Fibroblast of skin of scalp (primary cell): ENCODE measurements at places on chromosomes 6 and 20.
A peak's percentile ranks its signal among the peaks of the same experiment; 100 is the strongest.

DNA sequence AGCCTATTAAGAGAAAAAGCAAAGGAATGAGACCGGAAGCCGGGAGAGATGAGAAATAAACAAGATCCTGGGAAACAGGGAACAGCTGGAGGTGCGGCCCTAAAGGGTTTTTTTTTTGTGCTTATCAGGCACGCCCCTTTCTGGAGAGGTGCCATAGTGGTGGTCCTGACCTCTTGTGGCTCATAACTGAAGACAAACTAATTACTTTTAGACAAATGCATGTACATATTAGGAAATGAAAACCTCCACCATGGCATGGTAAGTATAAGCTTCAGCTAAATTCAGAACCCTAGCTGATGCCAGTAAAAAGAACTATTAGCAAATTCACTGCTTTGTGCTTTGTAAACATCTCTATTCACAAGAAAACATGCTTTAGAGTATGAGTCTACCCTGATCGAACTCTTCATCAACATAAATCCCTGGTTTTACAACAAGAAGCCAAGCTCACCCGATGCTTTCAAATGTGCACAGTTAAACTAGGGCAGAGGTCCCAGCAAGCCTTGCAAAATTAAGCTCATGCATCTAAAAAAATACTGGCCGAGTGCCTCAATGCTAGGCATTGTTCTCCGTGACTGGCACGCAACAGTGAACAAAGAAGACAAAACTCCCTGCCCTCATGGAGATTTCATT is 96.4 kb upstream of the MRPS10 start:
- peak; percentile 59 for DNase-seq

GRCh38 chr20:61772828-61773631 is 292.7 kb downstream of the TAF4 start:
- DNase-seq, result no peak

- DNase-seq, result peak; percentile 81
These were observed 114.6 kb upstream of the RIPOR2 start for GRCh38 chr6:25050356-25050755.

DNA sequence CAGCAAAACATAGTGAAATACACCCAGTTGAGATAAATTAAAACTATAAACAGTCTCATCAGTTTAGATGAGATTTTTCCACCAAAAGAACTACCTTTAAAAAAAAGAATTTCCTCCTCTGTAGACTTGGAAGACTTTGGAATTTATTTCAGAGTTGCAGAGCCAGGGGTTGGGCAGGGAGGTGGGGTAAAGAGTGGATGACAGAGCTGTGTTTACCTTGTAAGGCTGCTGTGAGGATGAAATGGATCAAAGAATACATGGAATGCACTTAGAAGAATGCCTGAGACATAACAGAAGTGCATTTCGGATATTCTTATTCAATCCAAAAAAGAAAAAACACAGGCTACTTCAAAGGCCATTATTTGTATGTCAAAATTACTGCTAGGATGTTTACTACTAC is 6.4 kb upstream of the LY86 start:
- DNase-seq, result no peak

GRCh38 chr20:3094848-3095629 is 10.5 kb upstream of the AVP start:
- no peak for DNase-seq

DNA sequence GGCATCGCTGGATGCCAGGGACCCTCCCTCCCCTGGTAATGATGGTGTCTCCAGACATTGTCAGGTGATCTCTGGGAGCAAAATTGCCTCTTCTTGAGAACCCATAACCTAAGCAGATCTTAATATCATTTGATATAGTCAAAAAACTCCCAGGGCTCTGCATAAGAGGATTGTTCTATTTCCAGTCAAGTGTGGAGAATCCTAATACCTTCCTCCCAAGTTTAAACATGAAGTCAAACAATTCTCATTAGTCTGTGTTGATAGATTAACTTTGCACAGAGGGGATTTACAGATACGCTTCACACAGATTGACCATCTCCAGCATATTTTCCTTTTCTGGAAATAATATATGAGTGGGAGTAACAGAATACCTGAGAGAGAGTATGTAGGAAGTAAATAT is 10.5 kb downstream of the EYA4 start:
- no peak for DNase-seq

DNA sequence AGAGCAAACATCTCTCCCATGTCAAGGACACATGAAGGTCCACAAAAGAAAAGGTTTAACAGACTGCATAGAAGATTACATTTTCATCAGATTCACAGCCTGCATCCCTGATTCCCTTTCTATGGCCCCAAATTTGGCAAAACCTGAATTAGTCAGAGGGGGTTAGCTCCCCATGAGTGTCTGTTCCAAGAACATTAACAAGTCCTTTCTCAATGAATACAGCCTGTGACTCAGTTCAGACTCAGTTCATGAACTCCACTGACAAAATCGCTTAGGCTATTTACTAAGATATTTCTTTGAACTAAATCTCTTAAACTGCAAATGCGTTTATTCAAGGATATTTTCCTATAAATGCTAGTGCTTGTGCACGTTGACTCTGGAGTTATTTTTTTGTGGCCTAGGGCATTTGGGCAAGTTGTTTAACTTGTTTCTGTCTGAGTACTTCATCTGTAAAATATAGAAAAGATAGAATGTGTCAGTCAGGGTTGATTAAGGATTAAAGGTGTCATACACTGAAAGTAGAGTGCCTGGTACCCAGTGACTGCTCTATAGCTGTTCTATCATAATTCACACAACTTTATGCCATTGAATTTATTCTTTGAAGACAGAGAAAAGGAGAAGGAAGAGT is 422.6 kb downstream of the HTR1B start:
- DNase-seq, result no peak

DNA sequence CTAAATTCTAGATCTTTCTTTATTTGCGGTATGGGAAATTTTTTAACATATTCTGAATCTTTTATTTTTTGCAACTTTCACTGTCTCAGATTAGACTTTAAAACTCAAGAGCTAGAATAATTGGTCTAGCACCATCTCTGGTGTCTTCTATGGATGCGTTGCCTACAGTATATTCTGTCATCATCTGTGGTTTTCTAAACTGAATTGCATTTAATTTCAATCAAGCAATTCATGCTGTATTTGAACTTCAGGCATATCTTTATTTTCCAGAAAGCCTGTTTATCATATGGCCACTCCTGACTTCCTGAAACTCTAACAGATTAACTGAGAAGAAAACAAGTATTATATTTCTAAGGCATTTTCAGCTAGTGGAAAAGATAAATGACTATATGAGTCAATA is 281.6 kb downstream of the PLCB1 start:
- no peak for DNase-seq

- DNase-seq, result no peak
These were observed 16.2 kb upstream of the EMILIN3 start for GRCh38 chr20:41382791-41383305.

GRCh38 chr20:23245553-23246181 is 104.9 kb upstream of the NXT1 start:
- DNase-seq, result peak; percentile 40
